ENCODE measurements at places on chromosomes 3 and 15.

GRCh38 chr3:148682997-148683396, 14.7 kb upstream of the AGTR1 start:
- no peak for DNase-seq

DNA sequence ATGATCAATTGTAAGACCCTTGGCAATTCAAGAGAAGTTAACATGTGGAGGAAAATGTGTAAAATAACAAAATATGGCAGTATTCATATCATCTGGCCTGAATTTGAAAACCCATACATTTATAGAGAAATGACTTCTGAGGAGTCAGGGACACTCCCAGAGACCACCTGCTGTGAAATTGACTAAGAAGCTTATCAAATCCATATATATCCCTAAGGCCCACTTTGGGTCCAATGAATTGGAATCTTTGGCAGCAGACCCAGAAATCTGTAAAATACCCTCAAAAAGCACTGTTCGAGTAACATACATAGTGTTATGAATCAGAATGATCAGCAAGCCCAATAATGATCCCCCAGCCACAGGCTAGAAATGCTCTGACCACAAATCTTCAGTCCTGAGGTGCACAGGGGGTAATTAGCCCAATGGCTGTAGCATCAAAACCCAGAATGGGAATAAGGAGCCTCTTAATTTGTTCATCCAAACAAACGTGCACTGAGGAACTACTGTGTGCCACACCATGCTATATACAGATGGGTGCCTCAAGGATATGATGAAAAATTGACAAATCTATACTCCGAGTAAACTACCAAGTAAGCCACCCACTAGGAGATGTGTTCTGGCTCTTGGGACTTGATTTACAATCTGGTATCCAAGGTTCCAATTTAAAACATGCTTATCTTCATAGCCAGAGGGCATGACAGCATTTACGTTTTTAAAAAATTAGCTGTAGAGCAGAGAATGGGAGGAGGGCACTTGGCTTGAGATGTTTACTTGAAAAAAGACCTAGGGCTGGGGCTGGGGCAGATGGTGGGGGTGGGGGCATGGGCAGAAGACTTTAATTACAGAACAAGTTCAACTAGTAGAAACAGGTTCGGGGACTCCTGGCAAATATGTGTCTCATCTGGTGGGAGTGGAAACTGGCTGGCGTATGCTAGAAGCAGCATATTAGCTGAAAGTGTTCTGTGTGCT, 9.1 kb upstream of the ARHGEF3 start:
- DNase-seq = no peak

- DNase-seq = peak; percentile 89
Observed at GRCh38 chr3:44685128-44685800, 27.2 kb upstream of the ZNF502 start.

GRCh38 chr3:50195501-50196252, 4.3 kb downstream of the GNAT1 start:
- no peak for DNase-seq

GRCh38 chr3:155753038-155753639, 8.3 kb upstream of the PLCH1 start:
- no peak for DNase-seq

DNA sequence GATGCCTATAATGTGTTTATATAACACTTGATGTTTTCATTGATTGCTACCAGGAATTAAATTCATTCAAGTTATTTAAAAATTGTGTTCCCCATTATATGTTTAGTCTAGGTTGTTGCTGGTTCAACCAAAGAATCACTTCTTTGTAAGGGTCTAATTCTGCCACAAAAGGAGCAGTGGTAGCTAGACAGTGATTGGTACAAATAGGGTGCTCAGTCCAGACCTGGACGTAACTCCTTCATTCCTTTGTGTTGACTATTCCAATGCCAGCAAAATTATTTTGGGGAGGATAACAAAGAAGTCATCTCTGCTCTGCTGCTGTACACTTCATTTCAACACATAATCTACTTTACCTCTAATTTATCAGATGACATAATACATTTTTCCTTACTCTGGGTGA, 1.2 kb downstream of the CHMP2B start:
- DNase-seq = no peak

GRCh38 chr3:142053835-142054234, 95.5 kb downstream of the TFDP2 start:
- no peak for DNase-seq

GRCh38 chr15:91609231-91609630, 244.3 kb upstream of the SLCO3A1 start:
- DNase-seq = no peak

DNA sequence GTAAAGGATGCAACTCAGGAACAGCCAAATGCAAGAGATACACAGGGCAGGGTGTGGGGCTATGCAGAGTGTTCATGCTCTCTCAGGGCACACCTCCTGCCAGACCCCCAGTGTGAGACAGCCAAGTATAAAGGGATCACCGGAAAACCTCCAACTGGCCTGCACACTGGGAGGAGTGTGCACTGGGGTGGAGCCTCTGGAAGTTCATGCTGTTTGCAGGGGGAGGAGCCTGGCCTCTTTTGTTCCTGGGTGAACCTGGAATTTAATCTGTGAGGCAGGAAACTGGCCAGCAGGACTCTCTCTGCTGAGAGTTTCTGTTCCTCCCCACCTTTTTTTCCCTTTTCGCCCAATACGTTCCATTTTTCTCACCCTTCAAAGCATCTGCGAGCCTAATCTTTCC, 204.1 kb downstream of the WNT5A start:
- no peak for DNase-seq

DNA sequence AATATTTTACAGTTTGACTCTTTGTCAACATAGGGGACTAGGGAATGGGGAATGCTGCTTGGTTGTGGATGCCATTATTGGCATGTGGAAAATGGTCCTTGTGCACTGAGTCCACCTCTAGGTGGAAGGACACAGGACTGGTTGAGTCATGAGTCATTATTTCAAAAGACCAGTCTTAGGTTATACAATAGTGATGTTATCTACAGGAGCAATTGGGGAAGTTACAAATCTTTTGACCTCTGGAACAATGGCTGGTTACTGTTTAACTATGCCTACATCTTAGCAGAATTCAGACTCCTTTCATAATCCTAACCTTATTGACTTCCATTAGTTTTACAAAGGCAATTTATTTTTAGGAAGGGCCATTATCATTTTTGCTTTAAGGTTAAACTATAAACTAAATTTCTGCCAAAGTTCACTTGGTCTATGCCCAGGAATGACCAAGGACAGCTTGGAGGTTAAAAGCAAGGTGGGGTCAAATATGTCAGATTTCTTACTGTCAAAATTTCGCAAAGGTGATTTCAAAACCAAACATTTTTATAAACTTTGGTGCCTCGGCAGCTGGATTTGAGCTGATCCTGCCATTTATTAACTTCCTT, 11.8 kb upstream of the CCR8 start:
- DNase-seq = no peak

DNA sequence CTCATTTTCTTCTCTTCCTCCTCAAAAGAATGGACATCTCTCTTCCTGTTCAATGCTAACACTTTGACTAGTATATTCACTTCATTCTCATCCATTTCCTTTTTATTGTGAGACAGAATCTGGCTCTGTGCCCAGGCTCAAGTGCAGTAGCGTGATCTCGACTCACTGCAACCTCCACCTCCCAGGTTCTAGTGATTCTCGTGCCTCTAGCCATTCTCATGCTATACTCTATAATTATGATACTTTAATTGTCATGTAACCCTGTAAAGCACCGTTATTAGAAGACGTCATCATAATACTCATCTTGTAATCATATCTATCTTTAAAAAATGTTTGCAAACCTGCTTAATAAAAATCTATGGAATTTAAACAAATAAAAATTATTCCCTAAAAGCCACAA, 107.0 kb downstream of the SHOX2 start:
- DNase-seq = no peak

DNA sequence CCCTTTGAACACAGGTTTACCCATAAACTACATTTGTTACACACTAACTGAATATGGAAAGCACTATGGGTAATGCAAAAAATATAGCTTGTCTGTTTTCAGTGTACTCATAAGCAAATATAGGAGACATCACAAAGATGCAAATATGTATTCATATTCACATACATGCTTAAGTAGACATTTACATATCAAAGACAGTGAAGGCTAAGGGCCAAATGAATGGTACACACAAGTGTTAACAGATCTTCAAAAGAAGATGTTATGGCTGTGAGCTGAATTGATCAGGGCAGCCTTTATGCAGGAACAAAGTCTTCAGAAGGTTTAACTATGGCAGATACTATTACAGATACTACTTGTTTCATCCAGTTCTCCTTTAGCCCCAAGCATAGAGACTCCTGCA, 384.1 kb downstream of the FHIT start:
- DNase-seq = no peak

DNA sequence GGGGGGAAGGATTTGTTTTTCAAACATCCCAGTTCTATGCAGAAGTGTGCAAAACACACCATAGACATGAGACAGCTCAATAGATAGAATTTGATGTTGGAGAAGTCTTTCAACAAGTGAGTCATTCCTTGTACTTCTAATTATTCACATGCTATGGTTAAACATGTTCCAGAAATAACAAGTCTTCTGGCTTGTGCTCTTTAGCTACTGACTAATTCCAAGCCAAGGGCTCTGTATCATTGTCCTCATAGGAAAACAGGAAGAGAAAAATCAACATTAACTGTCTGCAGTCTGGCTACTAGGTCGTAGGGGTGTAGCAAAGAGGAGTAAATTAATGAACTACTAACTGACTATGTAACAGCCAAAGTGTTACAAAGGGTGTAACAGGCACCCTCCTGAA, 25.8 kb downstream of the LDHAL6B start:
- no peak for DNase-seq

- DNase-seq = no peak
Observed at GRCh38 chr3:43017004-43017403, 37.9 kb downstream of the GASK1A start.

- no peak for DNase-seq
Observed at GRCh38 chr3:113276751-113277080, 65.4 kb downstream of the BOC start.

DNA sequence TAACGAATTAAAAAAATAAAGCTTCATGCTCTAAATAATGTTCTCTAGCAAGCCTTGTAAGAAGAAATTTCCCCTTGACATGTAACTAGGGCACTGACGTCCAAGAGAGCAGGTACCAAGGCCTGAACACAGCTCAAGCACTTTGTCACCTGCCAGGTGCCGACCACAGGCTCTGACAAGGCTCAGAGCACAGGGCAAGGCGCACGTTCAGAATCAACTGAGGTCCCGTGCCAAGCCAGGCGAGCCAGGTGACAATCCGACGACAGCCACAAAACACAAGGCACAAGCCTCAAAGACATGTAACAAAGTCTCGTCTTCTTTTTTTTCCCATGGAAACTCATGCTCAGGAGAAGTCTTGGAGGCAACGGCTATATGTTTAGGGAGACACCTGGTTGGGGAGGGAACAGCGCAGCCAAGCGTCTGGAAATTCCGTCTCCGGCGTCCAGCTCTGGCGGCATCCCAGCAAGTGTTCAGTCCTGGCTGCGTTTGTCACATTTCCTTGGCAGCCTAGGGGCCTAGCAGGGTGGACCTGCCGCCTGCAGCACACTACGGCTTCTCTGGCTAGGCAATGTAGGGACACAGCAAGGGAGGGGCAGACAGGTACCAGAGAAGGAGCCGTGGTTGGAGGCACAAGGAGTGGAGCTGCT, 76.7 kb downstream of the ADAMTS17 start:
- DNase-seq = no peak

DNA sequence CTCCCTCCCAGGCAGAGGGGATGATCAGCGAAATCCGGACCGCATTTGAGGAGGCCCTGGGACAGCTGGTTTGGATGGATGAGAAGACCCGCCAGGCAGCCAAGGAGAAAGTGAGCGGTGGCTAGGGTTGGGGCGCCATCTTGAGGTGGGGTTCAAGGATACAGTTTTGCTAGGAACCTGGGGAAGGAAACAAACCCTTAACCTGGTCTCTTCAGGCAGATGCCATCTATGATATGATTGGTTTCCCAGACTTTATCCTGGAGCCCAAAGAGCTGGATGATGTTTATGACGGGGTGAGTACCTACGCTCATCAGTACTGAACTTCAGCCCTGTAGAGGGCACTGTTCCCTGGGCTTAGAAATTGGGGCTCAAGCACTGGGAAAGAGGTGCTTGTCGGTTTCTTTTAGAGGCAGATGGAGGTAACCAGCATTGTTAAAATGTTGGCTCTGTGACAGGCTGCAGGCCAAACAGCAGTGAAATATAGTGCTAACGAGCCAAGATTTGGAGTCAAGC, 9.6 kb upstream of the PSMD2 start:
- no peak for DNase-seq

DNA sequence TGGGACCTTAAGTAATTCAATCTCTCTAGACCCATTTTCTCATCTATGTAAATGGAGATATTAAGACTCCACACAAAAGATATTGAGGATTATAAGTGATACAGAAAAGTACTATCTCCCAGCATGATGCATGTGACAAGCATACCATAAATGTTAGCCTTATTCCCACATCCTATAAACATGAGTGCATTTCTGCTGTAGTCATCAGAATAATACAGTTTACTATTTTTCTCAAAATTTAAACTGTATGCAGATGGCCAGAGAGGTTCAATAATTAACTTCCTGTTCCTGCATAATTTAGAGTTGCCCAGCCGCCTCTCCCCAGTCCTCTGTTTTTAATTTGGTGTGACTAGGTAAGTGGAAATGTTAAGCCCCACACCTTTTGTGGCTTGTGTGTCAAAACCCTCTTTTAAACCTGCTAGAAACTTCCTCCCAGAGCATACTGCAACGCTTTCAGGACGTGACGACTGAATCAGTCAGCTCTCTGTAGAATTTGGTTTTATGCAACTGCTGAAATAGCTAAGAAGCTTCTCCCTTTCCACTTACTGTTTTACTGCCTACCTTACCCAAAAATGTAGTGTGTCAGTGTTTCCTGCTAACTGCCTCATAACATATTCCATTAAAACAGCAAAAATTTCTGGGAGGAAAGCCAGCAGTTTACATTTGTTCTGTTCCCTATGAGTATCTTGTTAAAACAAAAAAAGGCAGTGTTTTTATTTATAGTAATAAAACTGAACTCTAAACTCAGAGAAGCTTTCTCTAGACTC, 1037.9 kb downstream of the EPHA3 start:
- no peak for DNase-seq

GRCh38 chr15:80070840-80071239, 11.4 kb downstream of the ZFAND6 start:
- DNase-seq = no peak

GRCh38 chr3:29128001-29128400, 152.9 kb upstream of the RBMS3 start:
- DNase-seq = no peak

Data from Right ventricle myocardium superior (tissue), 1 donor.